Smooth muscle cell of the brain vasculature (primary cell): ENCODE measurements at places on chromosomes 12 and 14.

- DNase-seq: no peak
Measured at GRCh38 chr12:7352661-7353060, 48.8 kb downstream of the ACSM4 start.

DNA sequence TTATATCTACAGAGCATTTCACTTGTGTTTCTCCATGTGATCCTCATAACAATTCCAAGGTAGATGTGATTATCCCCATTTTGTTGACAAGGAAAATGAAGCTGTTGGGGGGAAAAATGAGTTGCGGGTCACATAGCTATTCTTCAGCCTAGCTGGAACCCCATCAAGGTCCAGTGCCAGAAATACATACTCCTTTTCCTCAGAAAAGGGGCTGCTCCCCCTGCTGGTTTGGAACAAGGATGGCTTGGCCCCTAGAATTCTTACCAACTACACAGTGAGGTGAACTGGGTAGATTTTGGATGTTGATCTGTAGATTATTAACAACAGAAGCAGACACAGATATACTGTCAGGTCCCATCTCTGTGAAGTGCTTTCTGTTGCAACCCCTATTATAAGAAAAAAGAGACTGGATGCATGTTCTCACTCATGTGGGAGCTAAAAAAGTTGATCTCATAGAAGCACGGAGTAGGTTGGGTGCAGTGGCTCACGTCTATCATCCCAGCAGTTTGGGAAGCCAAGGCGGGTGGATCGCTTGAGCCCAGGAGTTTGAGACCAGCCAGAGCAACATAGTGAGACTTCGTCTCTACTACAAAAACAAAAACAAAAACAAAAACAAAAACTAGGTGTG, 8.9 kb downstream of the IKZF4 start:
- no peak for DNase-seq

DNA sequence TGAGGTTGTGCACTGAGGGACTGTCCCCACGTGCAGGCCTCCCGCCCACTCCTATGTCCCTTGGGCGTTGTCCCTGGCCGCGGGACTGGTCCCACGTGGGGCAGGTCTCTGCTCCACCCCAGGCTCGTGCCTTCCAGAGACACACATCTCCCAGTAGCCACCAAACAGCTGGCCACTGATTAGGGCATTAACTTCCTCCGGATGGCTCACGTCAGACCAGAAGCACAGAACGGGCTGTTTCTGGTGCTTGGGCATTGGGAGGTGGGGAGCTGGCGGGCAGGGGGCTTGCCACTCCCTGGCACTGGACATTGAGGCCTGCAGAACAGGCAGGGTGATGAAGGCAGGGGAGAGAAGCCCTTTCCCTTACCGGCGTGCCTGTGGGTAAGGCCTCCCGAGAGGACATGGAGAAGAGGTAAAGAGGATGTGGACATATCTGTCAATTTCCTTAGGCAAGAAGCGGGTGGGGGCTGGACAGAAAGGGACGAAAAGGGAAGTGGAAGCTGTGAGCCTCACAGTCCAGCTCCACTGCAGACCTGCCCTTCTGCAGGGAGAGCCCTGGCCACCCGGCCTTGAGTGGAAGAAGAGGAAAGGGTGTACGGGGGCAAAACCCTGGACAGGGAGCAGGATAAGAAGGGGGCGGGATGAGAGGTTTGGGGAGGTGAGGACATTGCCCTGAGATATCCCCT, 101.2 kb downstream of the NINJ2 start:
- DNase-seq: no peak

GRCh38 chr12:15194456-15195368, 26.5 kb downstream of the RERG start:
- DNase-seq: no peak

GRCh38 chr12:117228239-117228638, 38.0 kb upstream of the FBXO21 start:
- DNase-seq: no peak

- DNase-seq: peak; percentile 62
Measured at GRCh38 chr14:58082491-58083098, 69.4 kb downstream of the ARMH4 start.

GRCh38 chr12:55927588-55928502, at the start of gene PYM1:
TSS of gene PYM1 (minus strand) at chr12:55927894. CDS start at chr12:55927761, 133 bp downstream.
- no peak for DNase-seq

GRCh38 chr12:4824380-4824779, 85.3 kb upstream of the KCNA1 start:
- no peak for DNase-seq

DNA sequence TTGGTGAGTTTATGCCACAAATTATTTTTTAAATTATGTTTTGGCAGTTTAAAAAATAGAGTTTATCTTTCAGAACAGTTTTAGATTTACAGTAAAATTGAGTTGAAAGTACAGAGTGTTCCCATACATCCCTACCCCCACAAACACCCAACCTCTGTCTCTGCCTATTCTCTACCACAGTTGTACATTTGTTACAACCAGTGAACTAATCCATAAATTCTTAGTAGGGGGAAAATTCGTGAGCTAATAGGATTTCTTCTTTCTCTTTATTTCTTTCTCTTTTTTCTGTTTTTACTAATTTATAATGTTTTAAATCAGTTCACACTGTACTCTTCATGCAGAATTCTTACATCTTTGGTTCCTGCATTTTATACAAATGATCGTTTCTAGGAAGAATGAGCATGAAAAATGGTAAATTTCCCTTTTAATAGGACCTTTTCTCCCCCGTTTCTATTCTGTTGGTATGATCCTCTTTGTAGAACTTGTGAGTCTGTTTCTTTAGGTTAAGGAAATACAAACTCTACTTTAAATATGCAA, 56.7 kb downstream of the MIPOL1 start:
- no peak for DNase-seq
